Lower lobe of right lung (tissue), 2 donors: ENCODE measurements at places on chromosomes 7 and 10. TPM values are rescaled to one million over a fixed set of nuclear protein-coding genes. Genes with fewer than 3 reads are reported as not detected.

- DNase-seq: no peak
These were observed 8.6 kb downstream of the PAX4 start for GRCh38 chr7:127609297-127609696.

GRCh38 chr10:132942101-132943057, at the start of gene CFAP46:
Gene CFAP46 (minus strand): TSS chr10:132942570. CDS start chr10:132942484, 86 bp downstream.
- no peak for DNase-seq

GRCh38 chr10:78996792-78997129, 72.0 kb upstream of the ZMIZ1 start:
- DNase-seq: no peak

DNA sequence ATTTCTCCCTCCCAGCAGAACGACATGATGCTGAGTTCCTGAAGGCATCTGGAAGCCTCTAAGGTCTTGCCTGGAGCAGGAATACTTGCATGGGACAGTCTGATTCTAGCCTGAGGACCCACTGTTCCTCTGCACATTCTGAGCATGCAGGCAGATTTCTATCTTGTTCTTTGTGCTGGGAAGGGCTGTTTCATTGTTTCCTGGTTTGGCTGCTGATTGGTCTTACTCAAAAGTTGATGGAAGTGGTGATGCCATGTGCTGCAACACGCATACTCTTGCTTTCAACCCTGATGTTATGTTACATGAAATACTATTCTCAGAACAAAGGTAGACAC, 307.0 kb downstream of the GATA3 start:
- no peak for DNase-seq

GRCh38 chr10:48595539-48595932, 9.3 kb downstream of the ARHGAP22 start:
- no peak for DNase-seq

- DNase-seq: no peak
These were observed 158.7 kb downstream of the TNS3 start for GRCh38 chr7:47423196-47423595.

Gene ZNF33A
- 30.2 TPM for total RNA-seq

Gene GIGYF1
- 53.4 TPM for total RNA-seq

Gene OPN4
- not detected for total RNA-seq

Gene FAM237B
- not detected for total RNA-seq

Gene ANXA11
- total RNA-seq: 306 TPM
